GDM1 (cell line): ENCODE measurements at places on chromosomes 16 and 17.

DNA sequence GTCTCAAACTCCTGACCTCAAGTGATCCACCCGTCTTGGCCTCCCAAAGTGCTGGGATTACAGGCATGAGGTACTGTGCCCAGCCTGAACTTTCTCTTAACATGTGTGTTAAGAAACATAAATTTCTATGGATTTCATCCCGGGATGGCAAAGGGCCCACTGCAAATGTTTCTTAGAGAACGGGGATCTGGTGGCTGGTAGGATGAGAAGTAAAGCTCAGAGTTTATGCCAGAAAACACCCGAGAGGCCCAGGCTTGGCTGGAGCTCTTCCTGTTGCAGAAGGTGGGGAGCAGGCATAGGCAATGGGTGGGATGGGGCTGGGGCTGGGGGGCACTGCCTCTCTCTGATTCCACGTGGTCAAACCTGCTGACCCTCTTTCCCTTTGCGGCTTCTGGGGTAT, 5.6 kb upstream of the CARHSP1 start:
- no peak for DNase-seq

DNA sequence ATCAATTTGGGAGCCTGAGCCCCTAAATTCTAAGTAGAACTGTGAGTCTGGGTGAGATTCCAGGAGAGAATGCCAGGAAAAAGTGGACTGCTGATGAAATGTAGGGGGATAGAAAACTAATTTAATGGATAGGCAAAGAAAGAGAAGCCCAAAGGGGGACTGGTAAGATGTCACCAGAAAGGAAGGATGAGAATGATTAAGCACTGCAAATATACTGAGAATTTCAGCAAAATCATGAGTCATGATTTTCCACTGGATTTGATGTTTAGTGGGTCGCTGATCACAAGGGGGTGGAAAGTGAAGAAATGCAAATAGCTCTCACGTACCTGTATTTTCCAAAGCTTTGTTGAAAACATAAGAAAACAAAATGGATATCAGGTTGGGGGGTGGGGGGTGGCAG, 201.8 kb downstream of the SLC39A11 start:
- DNase-seq = no peak

GRCh38 chr17:37848690-37849616, 75.3 kb upstream of the TBC1D3K start:
- no peak for DNase-seq

DNA sequence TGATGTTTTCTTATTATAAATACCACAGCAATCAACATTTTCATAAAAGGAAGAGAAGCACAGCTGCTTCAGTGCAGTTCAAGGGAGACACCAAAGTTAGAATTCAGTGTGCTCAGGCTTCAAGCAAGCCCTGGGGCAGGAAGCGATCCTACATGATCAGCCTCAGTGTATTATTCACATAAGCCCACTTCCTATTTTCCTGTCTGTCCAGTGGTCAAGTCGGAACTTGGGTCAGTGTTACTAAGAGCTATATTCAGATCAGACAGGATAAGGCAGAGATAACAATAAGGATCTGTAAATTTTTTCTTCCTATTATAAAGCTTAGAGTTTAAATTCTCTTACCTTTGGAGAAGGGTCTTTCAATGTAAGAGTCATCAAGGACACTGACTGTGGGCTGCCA, 12.9 kb downstream of the HEATR6 start:
- no peak for DNase-seq

DNA sequence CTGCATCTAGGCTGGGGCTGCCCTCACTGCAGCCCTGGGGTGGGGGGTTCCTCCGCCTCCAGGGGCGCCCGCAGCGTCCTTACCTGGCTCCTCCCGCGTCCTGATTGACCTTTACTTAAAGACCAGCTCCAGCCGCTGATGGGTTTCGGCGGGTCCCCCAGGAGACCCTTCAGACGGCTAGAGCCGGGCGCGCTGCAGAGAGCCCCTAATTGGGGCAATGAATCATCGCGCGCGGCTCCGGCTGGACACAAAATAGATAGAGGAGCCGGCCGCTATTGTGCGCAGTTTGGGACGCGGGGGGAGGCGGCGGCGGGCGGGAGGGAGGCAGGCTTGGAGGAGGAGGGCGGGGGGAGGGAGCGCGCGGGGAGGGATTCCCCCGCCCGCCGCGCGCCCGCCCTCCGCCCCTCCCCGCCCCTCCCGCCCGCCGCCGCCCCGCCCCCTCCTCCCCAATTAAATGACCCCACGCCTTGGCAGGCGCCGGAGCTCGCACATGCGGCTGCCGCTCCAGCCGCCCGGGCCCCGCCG, 56.5 kb upstream of the CIBAR2 start:
- no peak for DNase-seq

GRCh38 chr17:35973333-35974260, 7.7 kb downstream of the CCL16 start:
- DNase-seq = no peak

- DNase-seq = no peak
Observed at GRCh38 chr17:8586766-8587165, 43.8 kb downstream of the MYH10 start.

GRCh38 chr17:19578545-19578944, 44.9 kb downstream of the SLC47A1 start:
- no peak for DNase-seq

- DNase-seq = no peak
Observed at GRCh38 chr17:34423978-34424813, 61.2 kb upstream of the CCL1 start.

DNA sequence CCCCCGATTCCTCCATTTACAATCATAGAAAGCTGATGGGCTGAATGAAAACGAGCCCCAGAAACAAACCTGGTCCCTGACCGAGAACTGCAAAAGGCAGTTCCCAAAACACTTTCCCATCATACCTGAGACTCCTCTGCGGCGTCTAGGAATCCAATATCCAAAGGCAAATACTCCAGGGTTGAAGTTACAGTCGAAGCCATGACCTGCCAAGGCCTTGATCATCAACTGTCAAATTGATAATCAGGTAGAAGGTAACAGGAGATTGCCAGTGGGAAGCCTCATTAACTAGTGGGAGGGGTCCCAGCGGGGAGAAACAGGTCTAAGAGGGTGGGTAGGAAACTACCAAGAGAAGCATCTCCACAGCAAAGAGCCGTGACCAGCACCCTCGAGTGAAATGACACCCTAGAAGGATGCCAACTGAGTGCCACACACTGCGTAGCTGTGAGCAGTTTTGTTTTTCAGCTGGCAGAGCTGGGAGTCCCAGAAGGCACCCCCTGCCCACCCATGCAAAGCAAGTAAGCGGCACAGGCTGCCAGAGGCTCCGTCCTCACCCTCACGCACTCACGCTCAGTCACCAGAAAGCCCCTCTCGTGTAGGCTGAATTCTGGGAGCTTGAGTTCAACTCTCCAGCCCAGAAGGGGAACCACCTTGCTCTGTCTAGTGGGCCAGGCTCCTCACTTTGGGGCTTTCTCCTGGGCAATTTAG, 146.1 kb downstream of the GAS7 start:
- DNase-seq = no peak
